Thoracic aorta (tissue), 2 donors: ENCODE measurements at places on chromosomes 2 and 18.

- no peaks in the 10 kb centered on the region for H3K27me3 ChIP-seq
- H3K36me3 ChIP-seq: no peaks in the 10 kb centered on the region
- peak overlapping the region; percentile 80 for H3K27ac ChIP-seq
- peak overlapping the region; percentile 77 for H3K4me3 ChIP-seq
Observed at GRCh38 chr2:73176205-73176880, 26.0 kb upstream of the NOTO start.

GRCh38 chr2:214543386-214543955, 132.6 kb downstream of the VWC2L start:
- no peak for DNase-seq
- H3K36me3 ChIP-seq: no peaks in the 10 kb centered on the region
- no peak overlapping the region for H3K4me3 ChIP-seq
- H3K4me1 ChIP-seq: peaks cover 19% of the 10 kb centered on the region
- no peaks in the 10 kb centered on the region for H3K27me3 ChIP-seq
- no peak overlapping the region for H3K27ac ChIP-seq

DNA sequence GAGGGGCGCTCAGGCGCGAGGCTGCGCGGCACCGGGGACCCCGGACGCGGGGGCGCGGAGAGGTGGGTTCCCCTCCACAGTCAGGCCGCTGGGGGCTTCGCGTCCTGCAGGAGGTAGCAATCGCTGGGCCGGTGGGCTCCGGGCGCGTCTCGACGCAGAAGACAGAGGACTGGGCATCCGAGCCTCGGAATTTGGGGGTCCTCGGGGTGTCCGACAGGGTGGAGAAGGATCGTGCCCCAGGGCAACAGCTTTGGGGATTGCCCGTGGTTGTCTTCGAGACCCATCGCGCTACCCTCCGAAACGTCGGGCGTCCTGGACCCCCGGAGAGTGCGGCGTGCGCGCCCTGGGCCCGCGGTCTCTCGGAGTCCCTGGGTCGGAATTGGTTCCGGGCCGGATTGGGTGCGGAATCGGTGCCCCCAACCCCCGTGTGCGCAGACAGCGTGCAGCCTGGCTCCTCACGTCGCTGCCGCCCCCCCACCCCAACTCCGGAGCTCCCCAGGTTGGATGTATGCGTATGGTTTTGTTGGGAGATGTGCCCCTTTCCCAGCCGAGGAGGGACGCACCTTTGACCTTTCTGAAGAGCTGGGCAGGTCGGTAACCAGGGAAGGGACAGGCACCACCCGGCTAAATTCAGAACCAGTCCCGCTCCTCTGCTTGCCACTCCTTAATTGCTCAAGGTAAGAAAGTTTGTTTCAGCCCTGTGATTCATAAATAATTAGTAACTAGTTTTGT, 750 bp downstream of the NPAS2 start:
- H3K36me3 ChIP-seq: no peaks in the 10 kb centered on the region
- no peaks in the 10 kb centered on the region for H3K27me3 ChIP-seq
- peak overlapping the region; percentile 89 for H3K4me3 ChIP-seq
- H3K27ac ChIP-seq: peak overlapping the region; percentile 14
- H3K4me1 ChIP-seq: peaks cover 35% of the 10 kb centered on the region

DNA sequence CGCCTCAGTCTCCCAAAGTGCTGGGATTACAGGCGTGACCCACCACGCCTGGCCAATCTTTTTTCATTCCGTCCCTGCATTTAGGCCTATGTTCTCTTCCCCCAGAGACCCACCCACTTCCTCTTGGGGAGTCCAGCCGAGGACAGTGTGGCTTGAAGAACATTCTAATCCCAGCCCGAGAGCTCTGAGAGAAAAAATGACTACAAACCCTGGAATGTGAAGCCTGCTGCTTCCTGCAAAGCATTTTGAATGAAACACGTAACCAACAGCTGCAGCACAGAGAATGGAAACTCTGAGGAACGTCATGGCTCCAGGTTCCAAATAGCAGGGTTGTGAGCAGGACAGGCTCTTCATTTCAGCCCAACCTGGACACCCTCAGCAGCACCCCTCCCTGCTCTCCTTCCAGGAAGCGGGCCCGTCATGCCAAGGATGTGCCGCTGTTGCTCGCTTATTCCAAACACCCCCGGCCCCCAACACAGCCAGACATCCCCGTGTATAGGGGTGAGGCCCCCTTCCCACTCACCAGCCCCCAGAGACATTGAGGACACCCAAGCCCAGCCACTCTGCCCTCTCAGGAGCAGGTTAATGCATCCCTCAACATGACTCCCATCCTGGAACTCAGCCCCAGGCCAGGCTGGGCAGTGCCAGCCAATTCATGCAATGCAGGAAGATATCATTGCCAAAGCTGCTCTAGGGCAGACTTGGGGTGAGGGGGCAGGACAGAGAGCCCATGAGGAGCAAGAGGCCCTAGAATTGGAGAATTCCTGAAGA, 139.8 kb downstream of the ZFP36L2 start:
- H3K27ac ChIP-seq: peak overlapping the region; percentile 99
- DNase-seq: peak; percentile 74
- H3K4me1 ChIP-seq: peaks cover 52% of the 10 kb centered on the region
- H3K36me3 ChIP-seq: no peaks in the 10 kb centered on the region

DNA sequence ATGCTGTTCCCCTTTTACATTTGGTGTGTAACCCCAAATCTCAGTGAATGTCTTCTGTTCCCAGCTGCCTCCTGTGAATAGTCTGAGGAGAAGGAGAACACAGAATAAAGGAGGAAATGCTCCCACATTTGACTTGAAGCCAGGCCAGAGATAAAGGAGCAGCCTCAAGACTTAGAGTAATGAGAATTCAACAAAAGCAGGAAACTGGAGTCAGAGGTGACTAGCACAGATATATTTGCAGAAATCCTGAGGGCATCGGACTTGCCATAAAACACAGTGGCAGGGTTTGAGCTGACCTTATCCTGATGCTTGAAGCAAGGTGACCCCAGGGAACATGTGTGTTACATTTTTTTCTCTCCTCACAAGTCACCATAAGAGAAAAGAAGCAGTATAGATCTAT, 291.4 kb upstream of the RND3 start:
- DNase-seq: no peak
- no peaks in the 10 kb centered on the region for H3K27me3 ChIP-seq
- H3K36me3 ChIP-seq: no peaks in the 10 kb centered on the region
- no peaks in the 10 kb centered on the region for H3K4me1 ChIP-seq
- no peak overlapping the region for H3K27ac ChIP-seq
